ENCODE measurements at places on chromosomes 5 and 9.

DNA sequence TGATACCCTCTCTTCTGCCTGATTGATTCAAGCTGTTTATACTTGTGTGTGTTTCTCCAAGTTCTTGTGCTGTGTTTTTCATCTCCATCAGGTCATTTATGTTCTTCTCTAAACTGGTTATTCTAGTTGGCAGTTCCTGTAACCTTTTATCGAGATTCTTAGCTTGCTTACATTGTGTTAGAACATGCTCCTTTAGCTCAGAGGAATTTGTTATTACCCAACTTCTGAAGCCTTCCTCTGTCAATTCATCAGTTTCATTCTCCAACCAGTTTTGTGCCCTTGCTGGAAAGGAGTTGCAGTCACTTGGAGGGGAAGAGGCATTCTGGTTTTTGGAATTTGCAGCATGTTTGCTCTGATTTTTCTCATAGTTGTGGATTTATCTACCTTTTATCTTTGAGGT is 126.2 kb upstream of the FTMT start:
- no peak overlapping the region for H3K27ac ChIP-seq
- no peaks in the 10 kb centered on the region for H3K4me1 ChIP-seq
- H3K27me3 ChIP-seq = no peaks in the 10 kb centered on the region

- H3K27ac ChIP-seq = no peak overlapping the region
- no peak overlapping the region for H3K4me3 ChIP-seq
- no peaks in the 10 kb centered on the region for H3K4me1 ChIP-seq
- DNase-seq = no peak
These were observed 192.9 kb downstream of the RAB3C start for GRCh38 chr5:58775701-58776262.

GRCh38 chr5:150209099-150209635 is 19.3 kb downstream of the SLC6A7 start:
- peaks cover 9% of the 10 kb centered on the region for H3K4me1 ChIP-seq
- no peak overlapping the region for H3K4me3 ChIP-seq
- H3K36me3 ChIP-seq = no peaks in the 10 kb centered on the region
- no peak overlapping the region for H3K27ac ChIP-seq
- peaks cover 26% of the 10 kb centered on the region for H3K27me3 ChIP-seq
- DNase-seq = no peak

- H3K27ac ChIP-seq = no peak overlapping the region
- H3K4me1 ChIP-seq = no peaks in the 10 kb centered on the region
- DNase-seq = no peak
- H3K27me3 ChIP-seq = peaks cover 14% of the 10 kb centered on the region
These were observed 157.1 kb downstream of the OLFM1 start for GRCh38 chr9:135244271-135245221.

DNA sequence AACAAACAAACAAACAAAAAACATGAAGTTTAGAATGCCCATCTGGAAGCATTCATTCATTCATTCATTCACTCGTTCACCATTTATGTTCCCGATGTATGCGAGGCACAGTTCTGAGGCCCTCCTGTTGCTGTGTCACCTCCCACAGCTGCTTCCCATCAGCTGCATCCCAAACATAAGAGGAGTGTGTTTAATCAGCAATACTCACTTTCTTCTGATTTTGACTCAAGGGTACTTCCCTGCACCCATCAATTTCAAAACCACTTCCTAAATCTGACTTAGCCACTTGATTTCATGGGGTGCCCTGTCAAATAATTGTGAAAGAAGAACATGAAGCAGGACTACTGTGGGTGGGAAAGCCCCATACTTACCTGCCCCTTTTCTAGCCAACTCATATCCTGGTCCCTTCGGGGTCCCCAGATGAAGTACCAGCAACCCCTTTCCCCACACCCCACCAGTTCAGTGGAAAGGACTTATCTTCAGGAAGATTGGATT is 128.0 kb upstream of the IL12B start:
- no peaks in the 10 kb centered on the region for H3K36me3 ChIP-seq
- DNase-seq = no peak
- peak overlapping the region; percentile 91 for H3K27ac ChIP-seq
- no peaks in the 10 kb centered on the region for H3K27me3 ChIP-seq

- no peaks in the 10 kb centered on the region for H3K27me3 ChIP-seq
- DNase-seq = no peak
- H3K27ac ChIP-seq = no peak overlapping the region
- H3K4me3 ChIP-seq = no peak overlapping the region
- H3K4me1 ChIP-seq = peaks cover 16% of the 10 kb centered on the region
These were observed 218.7 kb downstream of the ARRDC3 start for GRCh38 chr5:91164424-91164823.

DNA sequence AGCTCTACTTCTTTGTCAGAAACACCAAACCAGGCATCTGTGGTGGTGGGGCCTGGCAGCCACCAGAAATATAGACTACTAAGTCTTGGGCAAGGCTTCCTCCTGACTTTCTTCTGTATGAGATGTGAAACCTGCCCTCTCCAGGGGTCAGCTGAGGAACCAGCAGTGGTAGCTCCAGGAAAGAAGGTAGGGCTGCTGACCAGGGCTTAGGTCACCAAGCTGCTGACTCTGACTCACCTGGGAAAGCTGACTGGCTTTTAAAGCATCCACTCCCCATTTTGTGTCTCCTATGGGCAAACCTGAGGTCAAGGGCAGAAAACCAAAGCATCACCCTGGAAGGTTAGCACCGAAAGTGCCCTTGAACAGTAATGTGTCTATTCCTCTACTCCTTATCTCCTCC is 10.4 kb upstream of the SH3TC2 start:
- H3K4me3 ChIP-seq = no peak overlapping the region
- peaks cover 12% of the 10 kb centered on the region for H3K27me3 ChIP-seq
- H3K27ac ChIP-seq = no peak overlapping the region

DNA sequence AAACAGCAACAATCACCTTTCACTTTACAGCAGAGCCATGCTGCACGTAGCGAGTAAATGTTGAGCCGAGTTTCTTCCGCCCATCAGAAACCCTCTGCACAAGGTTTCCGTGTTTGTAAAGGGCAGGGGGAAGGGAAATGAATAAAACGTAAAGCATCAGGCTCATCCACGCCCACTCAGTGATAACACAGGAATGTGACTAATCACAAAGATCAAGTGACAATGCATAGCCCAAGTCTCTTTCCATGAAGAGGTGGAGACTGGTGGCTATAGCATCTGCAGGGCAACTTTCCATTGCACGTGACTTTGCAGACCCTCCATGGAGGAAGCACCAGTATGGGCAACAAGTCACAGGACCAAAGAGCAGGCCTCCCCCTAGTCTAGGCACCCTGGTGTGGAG is 56.6 kb downstream of the CAMSAP1 start:
- H3K36me3 ChIP-seq = peaks cover 45% of the 10 kb centered on the region
- H3K27me3 ChIP-seq = no peaks in the 10 kb centered on the region
- no peak overlapping the region for H3K27ac ChIP-seq
- DNase-seq = no peak
